NCI-H1092 treated with DMSO at 0.1 percent for 48 hours (cell line): ENCODE measurements at places on chromosomes 3 and 15.
A peak's percentile ranks its signal among the peaks of the same experiment; 100 is the strongest.

DNA sequence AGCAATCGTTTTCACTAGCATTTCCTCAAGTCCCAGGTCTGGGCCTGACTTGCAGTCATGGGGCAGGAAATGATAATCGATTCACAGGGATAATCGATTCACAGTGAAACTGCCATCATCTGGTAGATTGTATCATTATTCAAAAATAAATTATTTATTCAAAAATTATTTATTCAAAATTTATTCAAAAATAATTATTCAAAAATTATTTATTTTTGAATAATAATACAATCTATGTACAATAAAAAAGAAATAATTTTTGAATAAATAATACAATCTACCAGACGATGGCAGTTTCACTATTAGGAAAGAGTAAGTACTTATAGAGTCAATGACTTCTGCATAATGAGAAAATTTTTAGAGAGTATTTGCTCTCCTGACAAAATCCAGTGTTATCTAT, 28.1 kb upstream of the PROK2 start:
- no peak for DNase-seq

DNA sequence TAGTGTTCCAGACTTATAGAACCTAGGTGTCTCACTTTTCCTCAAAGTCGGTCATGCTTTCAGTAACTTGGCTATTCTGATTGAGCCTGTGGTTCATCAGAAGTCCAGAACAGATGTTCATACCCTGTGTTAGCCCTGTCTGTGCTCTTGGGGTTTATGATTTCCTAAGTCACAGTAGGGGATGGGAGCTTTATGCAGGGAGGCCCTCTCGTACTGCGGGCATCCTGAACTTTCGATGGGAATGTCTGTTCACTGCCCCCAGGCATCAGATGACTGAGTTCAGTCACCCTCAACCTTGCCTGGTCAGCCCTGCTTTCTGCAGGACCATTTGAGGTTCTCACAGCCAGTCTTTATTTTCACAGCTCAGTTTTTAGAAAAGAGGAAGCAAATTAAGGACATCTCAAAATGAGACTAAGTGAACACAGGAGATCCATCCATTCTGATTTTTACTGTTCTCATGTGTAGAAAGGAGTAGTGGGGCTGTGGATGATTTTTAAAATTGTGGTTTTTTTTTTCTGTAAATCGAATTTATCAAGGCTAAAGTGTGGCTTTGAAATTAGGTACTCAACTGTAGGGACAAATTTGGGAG, 71.3 kb downstream of the CMTM8 start:
- no peak for DNase-seq

GRCh38 chr3:184237807-184238206, 8.4 kb downstream of the VWA5B2 start:
- no peak for DNase-seq

GRCh38 chr3:21484057-21484827, 266.8 kb downstream of the ZNF385D start:
- DNase-seq = peak; percentile 0

- DNase-seq = no peak
Measured at GRCh38 chr15:79897701-79898113, 893 bp upstream of the MTHFS start.
